ENCODE measurements at places on chromosomes 11 and 22. TPM values are rescaled to one million over a fixed set of nuclear protein-coding genes. Genes with fewer than 3 reads are reported as not detected.

DNA sequence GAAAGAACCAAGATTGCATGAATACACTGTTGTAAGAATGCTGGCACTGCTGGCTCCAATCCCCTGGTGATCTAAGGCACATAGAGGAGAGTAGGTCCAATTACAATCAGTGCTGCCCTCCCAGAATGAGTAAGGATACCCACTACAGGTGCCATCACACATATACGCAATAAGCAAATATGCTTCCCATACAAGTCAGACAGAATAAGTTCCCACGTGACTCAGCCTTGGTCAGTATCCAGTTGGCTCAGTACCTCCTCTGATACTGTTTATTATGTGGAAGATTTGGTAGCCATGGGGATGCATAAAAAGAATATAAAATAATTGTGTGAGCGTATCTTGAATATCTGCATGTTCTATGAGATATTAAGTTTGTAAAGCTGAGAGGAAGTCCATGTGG is 8.9 kb upstream of the OR2D3 start:
- H3K27me3 ChIP-seq = no peaks in the 10 kb centered on the region
- no peak overlapping the region for H3K27ac ChIP-seq
- H3K4me3 ChIP-seq = no peak overlapping the region
- DNase-seq = no peak

GRCh38 chr11:119359365-119360214 is 13.1 kb upstream of the MFRP start:
- DNase-seq = peak; percentile 21
- peaks cover 63% of the 10 kb centered on the region for H3K27me3 ChIP-seq
- H3K4me1 ChIP-seq = peaks cover 35% of the 10 kb centered on the region

DNA sequence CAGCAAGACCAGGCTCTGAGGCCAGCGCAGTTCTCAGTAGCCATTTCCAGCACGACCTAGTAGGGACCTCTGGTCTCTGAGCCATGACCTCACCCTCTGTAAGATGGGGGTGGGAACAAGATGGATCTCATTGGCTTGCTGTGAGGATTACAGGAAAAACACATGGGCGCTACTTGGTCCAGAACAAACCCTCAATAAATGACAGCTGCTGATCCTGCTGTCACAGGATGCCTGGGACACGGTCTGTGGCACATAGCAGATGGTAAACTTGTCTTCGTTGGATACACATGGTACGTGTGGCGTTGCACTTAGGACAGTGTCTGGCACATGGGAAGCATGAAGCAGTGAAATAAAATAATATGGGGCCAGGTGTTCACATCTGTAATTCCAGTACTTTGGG is 4.5 kb upstream of the KCTD17 start:
- H3K27ac ChIP-seq = no peak overlapping the region
- no peaks in the 10 kb centered on the region for H3K4me1 ChIP-seq
- no peak overlapping the region for H3K4me3 ChIP-seq
- no peaks in the 10 kb centered on the region for H3K36me3 ChIP-seq

GRCh38 chr11:105130189-105130813 is 9.3 kb downstream of the CARD18 start:
- H3K4me3 ChIP-seq = no peak overlapping the region
- no peaks in the 10 kb centered on the region for H3K4me1 ChIP-seq
- H3K27ac ChIP-seq = no peak overlapping the region
- peak; percentile 44 for DNase-seq
- H3K36me3 ChIP-seq = no peaks in the 10 kb centered on the region

DNA sequence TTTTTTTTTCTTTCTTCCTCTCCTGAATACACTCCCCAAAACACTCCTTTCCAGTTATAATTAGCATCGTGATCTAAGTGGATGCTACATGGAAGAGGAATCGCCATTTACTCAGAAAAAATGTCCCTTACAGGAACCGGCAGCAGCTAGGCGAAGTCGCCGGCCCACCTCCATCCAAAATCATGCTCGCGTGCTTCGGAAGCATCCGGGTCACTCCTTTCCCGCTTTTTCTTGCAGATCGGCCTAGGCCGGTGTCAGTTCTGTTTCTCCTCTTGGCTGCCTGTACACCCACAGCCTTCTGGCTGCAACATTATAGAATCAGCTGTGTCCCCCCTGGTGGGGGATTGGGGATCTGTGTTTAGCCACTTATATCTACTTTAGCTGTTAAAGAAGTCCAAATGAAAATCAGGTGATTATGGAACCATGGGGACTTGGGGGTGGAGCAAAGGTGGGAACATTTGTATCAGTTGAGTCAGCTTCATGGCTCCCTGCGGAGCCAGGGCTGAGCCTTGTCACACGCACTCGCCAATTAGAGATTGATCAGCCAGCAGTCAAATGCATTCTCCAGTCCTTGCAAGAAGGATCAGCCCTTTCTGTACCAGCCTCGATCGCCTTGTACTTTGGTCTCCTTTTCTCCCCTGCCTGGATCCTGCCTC is 36.3 kb downstream of the ASRGL1 start:
- H3K27me3 ChIP-seq = no peaks in the 10 kb centered on the region
- no peak overlapping the region for H3K27ac ChIP-seq
- no peaks in the 10 kb centered on the region for H3K36me3 ChIP-seq
- DNase-seq = no peak
- peaks cover 13% of the 10 kb centered on the region for H3K4me1 ChIP-seq

DNA sequence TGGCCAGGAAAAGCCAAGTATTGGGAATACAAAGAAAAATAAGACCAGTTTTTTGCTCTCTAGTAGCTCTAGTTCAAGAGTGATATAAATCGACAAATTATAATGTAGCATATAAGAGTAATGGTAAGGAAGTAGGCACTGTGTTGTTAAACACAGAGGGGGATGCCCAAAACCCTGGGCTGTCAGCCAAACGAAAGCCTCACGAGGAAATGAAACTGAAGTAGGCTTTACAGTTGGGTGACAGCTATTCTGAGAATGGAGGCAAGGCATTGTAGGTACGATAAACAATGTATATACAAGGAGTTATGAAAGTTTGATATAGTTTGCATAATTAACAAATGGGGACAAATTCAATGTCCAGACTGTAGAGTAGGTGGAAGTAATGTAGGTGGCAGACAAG is 176.4 kb downstream of the FAM181B start:
- H3K36me3 ChIP-seq = no peaks in the 10 kb centered on the region
- H3K27ac ChIP-seq = no peak overlapping the region
- no peaks in the 10 kb centered on the region for H3K27me3 ChIP-seq
- H3K4me1 ChIP-seq = peaks cover 38% of the 10 kb centered on the region
- H3K4me3 ChIP-seq = no peak overlapping the region
- peak; percentile 76 for DNase-seq

DNA sequence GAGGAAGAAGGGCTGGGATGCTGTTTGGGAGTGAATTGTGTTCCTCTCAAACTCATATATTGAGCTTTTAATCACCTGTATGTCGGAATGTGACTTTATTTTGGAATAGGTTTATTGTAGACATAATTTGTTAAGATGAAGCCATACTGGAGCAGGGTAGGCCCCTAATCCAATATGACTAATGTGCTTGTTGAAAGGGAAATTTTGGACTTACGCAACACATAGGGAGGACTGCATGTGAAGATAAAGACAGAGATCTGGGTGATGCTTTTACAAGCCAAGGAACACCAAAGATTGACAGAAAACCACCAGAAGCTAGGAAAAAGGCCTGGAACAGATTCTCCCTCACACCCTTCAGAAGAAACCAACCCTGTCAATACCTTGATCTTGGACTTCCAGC is 43.2 kb upstream of the OVCH2 start:
- H3K27ac ChIP-seq = no peak overlapping the region
- no peak for DNase-seq
- H3K36me3 ChIP-seq = no peaks in the 10 kb centered on the region
- no peak overlapping the region for H3K4me3 ChIP-seq
- no peaks in the 10 kb centered on the region for H3K4me1 ChIP-seq
- H3K27me3 ChIP-seq = no peaks in the 10 kb centered on the region

- no peaks in the 10 kb centered on the region for H3K36me3 ChIP-seq
- no peaks in the 10 kb centered on the region for H3K4me1 ChIP-seq
- no peak overlapping the region for H3K27ac ChIP-seq
Observed at GRCh38 chr11:124934862-124935547, 842 bp downstream of the HEPACAM start.

DNA sequence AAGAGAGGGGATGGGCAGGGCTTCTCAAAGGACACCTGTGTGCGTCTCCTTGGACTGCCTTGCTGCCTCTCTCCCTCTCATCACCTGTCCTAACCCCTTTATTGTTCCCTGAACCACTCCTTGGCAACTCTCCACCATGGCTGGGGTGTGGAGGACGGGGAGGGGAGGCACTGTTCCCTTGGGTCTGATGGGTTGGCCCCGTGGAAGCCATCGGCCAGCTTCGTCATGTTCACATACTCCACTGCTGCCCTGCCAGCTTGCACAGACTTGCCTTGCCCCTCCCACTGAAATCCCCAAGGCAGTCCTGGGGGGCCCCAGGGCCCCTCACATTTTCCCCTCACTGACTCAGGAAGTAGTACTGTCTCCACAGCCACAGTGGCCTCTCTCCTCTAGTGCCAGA is 36.1 kb upstream of the LRRC32 start:
- no peak for DNase-seq
- H3K27me3 ChIP-seq = no peaks in the 10 kb centered on the region
- no peak overlapping the region for H3K27ac ChIP-seq
- no peaks in the 10 kb centered on the region for H3K4me1 ChIP-seq
- no peak overlapping the region for H3K4me3 ChIP-seq
- H3K36me3 ChIP-seq = no peaks in the 10 kb centered on the region

Gene TMEM218
- total RNA-seq = 23.1 TPM

DNA sequence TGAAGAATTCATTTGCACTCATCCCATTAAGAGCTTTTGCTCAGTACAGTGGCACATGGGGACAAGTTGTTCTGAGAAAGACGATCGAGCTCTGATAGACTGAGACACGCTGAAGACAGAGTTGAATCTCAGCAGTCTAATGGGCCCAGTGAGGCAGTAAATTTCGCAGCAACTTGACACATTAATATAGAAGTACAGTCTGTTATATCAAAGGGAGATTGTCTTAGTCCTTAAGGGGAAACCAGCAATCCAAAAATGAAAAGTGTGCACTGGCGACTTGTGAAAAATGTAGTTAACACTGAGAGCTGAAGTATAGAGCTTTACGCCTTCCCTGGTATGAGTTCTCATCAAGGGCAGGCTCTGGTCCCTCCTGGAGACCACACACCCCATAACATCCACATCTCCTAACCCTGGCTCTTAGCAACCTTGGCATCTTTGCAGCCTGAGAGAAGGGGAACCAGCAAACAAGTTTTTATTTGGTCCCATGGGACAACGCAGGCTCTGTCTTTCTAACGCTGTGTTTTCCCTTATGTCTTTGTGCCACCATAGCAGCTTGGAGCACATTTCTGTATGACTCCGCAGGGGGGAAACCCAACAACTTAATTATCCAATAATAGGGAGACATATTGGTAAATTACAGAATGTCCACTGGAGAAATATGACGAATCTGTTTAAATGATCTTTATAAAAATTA is 952.5 kb downstream of the OPCML start:
- no peak overlapping the region for H3K27ac ChIP-seq
- no peak for DNase-seq
- H3K4me1 ChIP-seq = no peaks in the 10 kb centered on the region
- H3K4me3 ChIP-seq = no peak overlapping the region
- no peaks in the 10 kb centered on the region for H3K27me3 ChIP-seq

Gene OR5B21
- 2.6 TPM for total RNA-seq

Gene ARHGAP42
- total RNA-seq = 21.2 TPM

Gene OR52K1
- 0.09 TPM for total RNA-seq

Gene OR8K3
- not detected for total RNA-seq

Gene RRM1
- total RNA-seq = 37.6 TPM

- no peak overlapping the region for H3K27ac ChIP-seq
- H3K4me3 ChIP-seq = no peak overlapping the region
- DNase-seq = no peak
- H3K4me1 ChIP-seq = no peaks in the 10 kb centered on the region
Observed at GRCh38 chr11:43802509-43802908, 78.1 kb upstream of the ALKBH3 start.

DNA sequence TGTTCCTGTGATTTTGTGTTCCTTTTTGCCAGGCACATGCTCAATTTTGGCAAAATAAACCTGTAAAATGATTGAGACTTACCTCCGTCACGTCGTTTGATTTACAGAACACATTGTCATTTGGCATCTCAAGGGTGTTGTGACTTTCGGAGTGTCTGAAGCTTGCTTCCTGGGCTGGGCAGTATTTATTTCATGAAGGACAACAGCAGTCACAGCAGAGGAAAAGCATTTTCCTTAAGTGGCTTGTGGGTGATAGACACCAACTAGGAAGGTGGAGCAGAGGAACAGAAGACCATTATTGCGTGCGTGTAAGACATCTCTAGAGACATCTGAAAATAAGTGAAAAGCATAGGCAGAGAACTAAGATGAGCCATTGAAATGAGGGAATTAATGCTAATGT is 80.2 kb downstream of the SLC36A4 start:
- H3K4me3 ChIP-seq = no peak overlapping the region
- H3K36me3 ChIP-seq = no peaks in the 10 kb centered on the region
- H3K27me3 ChIP-seq = no peaks in the 10 kb centered on the region

- no peaks in the 10 kb centered on the region for H3K4me1 ChIP-seq
- H3K36me3 ChIP-seq = peaks cover 12% of the 10 kb centered on the region
- no peak for DNase-seq
- H3K27me3 ChIP-seq = no peaks in the 10 kb centered on the region
Observed at GRCh38 chr11:78170413-78170812, 18.0 kb downstream of the KCTD21 start.

Gene SAA1
- 1.8 TPM for total RNA-seq

Gene CSF2RB
- total RNA-seq = 110 TPM

GRCh38 chr11:111941963-111942362 is 4.8 kb downstream of the DIXDC1 start:
- H3K4me1 ChIP-seq = peaks cover 27% of the 10 kb centered on the region
- no peaks in the 10 kb centered on the region for H3K36me3 ChIP-seq
- H3K27ac ChIP-seq = no peak overlapping the region
- no peaks in the 10 kb centered on the region for H3K27me3 ChIP-seq
- no peak overlapping the region for H3K4me3 ChIP-seq
- DNase-seq = no peak

Gene ETS1
- 349 TPM for total RNA-seq

Gene FXYD6
- total RNA-seq = 230 TPM

- H3K27ac ChIP-seq = peak overlapping the region; percentile 86
- H3K4me1 ChIP-seq = peaks cover 25% of the 10 kb centered on the region
- peak overlapping the region; percentile 54 for H3K4me3 ChIP-seq
- H3K36me3 ChIP-seq = no peaks in the 10 kb centered on the region
Observed at GRCh38 chr11:10931761-10932670, 74.2 kb upstream of the ZBED5 start.

Gene UBQLN3
- 0.52 TPM for total RNA-seq

Gene SMPD1
- total RNA-seq = 23.0 TPM

Gene CTSW
- total RNA-seq = 32.4 TPM

DNA sequence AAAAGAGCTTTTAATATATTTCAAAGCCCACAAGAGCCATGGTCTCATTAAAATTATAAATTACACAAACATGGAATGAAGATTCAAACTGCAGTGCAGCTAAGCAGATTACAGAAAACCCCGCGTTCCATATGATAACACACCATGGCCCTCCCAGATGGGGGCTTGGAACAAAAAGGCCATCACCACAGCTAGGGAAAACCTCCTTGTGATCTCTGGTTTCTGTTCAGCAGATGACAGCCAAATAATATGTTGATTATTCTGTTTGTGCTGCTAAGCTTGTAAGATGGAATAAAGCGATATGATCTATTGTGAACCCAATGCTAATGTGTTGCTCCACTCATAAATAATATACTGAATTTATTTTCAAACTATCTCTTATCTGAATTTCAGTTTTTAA is 28.5 kb downstream of the IMMP1L start:
- H3K27me3 ChIP-seq = no peaks in the 10 kb centered on the region
- H3K4me1 ChIP-seq = no peaks in the 10 kb centered on the region
- H3K36me3 ChIP-seq = no peaks in the 10 kb centered on the region
- H3K4me3 ChIP-seq = no peak overlapping the region
- H3K27ac ChIP-seq = no peak overlapping the region
- no peak for DNase-seq

GRCh38 chr11:7576726-7577290 is 63.0 kb downstream of the PPFIBP2 start:
- peaks cover 68% of the 10 kb centered on the region for H3K4me1 ChIP-seq
- no peak for DNase-seq
- no peaks in the 10 kb centered on the region for H3K36me3 ChIP-seq
- no peak overlapping the region for H3K4me3 ChIP-seq
- H3K27me3 ChIP-seq = no peaks in the 10 kb centered on the region

Gene ANO5
- total RNA-seq = 4.4 TPM
